ENCODE measurements at places on chromosomes 16 and 17. TPM values are rescaled to one million over a fixed set of nuclear protein-coding genes. Genes with fewer than 3 reads are reported as not detected.

Gene TP53TG3B
- not detected for total RNA-seq

Gene TNS4
- total RNA-seq = not detected

Gene GDPD3
- 5.3 TPM for total RNA-seq

Gene OR1F1
- total RNA-seq = not detected

Gene ACSM2A
- total RNA-seq = not detected

Gene RRN3
- total RNA-seq = 28.3 TPM

Gene SERPINF2
- 1.6 TPM for total RNA-seq

Gene PABPN1L
- total RNA-seq = not detected

Gene LGALS3BP
- total RNA-seq = 129 TPM

Gene GNG13
- not detected for total RNA-seq

Gene TNFRSF13B
- not detected for total RNA-seq

Gene MON1B
- 38.4 TPM for total RNA-seq

Gene SLC4A1
- total RNA-seq = not detected

Gene WSCD1
- total RNA-seq = 54.1 TPM

- no peak for DNase-seq
Measured at GRCh38 chr17:29215717-29216116, 30.9 kb upstream of the CRYBA1 start.

DNA sequence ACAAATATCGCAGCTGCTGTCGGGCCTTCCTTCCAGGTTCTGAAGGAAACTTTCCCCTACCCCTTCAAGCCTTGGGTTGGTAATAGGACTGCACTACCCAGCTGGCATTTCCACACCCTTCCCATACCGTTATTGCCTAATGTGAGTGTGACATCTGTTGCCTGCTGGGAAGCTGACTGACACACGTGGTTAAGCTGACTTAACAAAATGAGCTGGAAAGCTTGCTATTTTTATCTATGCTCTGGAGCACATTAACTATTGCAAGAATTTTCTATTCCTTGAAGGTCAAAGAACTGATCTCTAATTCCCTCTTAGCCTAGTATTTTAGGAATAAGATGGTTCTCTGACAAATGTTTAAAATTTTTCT, 79.5 kb downstream of the PMP22 start:
- DNase-seq = no peak

DNA sequence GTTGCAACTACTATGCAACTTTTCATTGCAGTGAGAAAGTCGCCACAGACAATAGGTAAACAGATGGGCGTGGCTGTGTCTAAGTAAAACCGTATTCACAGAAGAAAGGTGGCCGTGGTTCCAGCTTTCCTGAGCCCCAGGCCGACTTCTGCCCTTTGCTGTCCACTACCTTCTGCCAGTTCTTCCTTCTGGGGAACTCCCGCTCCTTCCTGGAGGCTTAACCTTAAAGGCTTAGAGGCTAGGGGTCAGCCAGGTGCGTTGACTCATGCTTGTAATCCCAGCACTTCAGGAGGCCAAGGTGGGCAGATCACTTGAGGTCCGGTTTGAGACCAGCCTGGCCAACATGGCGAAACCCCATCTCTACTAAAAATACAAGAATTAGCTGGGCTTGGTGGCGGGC, 2.1 kb upstream of the SEPTIN12 start:
- no peak for DNase-seq

DNA sequence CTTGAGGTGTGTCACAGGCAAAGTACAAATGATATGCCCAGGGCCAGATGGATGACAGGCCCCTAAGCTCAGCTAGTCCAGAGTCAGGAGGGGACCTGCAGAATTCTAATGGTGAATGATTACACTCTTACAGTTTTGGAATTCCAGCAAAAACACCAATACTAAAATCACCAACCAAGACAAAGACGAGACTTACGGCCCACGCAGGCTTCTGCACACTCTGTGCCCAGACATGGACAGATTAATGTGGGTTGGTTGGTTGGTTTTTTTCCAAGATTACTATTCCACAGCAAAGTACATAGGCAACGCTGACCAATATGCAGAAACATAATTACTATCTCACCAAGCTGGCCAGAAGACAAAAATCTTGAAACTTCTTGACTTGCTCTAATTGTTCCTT, 9.7 kb downstream of the ADCY9 start:
- DNase-seq = no peak

DNA sequence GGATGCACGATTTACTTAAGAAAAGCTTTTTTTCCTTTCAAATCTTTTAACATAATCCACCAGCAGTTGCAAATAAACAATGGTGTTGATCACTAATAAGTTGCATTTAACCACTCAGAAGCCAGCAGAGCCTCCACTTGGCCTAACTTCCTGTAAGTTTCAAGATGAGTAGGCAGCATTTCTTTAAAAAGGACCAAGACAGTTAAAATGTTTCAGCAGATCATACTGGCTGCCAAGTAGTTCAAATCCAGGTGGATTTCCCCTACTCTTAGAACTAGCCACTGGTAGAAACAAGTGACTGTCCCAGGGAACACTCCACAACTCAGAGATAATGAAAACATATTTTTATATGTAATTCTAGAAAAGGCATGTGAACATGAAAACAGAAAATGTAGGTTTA, 17.0 kb upstream of the RFFL start:
- no peak for DNase-seq

GRCh38 chr16:70746708-70747424, 54.1 kb downstream of the VAC14 start:
- no peak for DNase-seq

DNA sequence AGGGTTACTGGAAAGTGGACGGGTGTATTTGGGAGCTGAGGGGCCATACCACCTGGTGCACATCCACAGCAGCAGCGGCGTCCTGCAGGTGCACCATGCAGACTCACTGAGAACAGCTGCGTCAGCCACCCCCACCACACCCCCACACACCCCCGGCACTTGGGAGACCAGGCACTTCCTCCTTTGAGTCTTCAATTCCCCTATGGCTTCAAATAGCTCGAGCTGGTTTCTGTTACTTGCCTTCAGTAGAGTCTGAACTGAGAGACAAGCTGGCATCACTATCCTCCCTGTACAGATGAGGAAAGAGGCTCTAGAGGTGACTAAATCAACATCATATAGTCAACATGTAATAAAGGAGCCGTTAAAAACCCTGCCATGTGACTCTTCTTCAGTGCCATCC, 15.4 kb downstream of the CUEDC1 start:
- DNase-seq = no peak

- DNase-seq = no peak
Measured at GRCh38 chr16:86982347-86982596, 334.9 kb downstream of the C16orf95 start.

DNA sequence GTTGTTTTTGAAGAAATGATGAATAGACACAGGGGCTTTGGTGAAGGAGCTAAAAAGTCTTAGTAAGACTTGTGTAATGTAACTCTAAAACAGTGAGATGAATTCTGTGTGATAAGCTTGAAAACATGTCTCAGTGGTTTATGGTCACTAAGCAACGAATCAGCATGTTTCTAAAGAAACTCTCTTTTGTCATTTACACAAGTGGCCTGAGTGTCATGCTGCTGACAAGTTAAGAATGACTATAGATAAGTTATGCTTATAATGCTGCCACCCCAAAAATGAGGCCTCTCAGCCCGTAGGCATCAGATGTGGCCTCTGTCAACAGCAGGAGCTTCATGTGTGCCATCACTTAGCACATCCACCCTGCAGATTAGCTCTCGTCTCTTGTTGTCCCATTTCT, 8.7 kb downstream of the COX10 start:
- no peak for DNase-seq

DNA sequence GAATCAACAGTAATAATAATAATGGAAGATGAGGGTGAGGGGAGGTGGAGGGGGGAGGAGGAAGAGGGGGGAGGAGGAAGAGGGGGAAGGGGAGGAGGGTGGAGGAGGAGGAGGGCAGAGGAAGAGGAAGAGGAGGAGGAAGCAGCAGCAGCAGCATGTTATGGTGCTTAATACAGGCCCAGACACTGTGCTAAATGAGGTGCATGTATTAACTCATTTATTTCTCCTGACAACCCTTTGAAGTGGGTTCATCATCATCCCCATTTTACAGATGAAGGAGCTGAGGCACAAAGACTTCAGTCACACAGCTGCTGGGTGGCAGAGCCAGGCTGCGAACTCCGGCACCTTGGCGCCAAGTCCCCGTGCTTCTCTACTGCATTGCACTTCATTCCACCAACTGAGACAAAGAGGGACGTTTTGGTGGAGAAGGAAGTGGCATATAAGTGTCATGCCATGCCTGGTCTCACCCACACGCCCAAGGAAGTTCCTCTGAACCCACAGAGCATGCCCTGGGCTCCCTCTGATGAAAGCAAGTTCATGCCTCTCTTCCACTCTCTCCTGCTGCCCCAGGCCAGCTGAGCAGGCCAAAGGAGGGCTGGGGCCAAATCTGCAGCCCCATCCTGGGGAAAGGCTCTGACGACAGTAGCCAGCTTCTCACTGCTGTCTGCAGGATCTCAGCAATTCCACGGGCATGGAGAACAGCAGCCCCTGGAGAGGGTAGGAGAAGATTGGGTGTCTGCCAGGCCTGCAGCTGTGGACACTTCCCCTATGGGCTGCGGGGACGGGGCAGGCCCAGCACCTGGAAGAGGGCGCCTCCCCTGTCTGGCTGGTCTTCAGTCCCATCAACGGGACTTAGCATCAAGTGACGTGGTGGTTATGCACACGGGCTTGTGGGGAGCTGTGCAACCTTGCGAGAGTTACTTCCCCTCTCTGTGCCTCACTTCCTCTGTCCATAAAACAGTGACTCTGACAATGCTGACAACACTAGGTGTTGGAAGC, 21.8 kb downstream of the XYLT1 start:
- DNase-seq = no peak

GRCh38 chr17:68102318-68102758, 66.8 kb downstream of the KPNA2 start:
- no peak for DNase-seq

DNA sequence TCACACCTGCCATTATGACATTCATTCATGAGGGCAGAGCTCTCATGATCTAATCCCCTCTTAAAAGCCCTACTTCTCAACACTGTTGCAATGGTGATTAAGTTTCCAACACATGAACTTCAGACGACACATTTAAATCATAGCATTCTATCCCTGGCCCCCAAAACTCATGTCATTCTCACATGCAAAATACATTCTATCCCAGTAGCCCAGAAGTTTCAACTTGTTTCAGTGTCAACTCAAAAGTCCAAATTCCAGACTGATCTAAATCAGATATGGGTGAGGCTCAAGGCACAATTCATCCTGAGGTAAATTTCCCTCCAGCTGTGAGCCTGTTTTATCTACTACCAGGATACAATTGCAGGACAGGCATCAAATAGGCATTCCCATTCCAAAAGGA, 25.2 kb downstream of the LYRM1 start:
- DNase-seq = no peak

DNA sequence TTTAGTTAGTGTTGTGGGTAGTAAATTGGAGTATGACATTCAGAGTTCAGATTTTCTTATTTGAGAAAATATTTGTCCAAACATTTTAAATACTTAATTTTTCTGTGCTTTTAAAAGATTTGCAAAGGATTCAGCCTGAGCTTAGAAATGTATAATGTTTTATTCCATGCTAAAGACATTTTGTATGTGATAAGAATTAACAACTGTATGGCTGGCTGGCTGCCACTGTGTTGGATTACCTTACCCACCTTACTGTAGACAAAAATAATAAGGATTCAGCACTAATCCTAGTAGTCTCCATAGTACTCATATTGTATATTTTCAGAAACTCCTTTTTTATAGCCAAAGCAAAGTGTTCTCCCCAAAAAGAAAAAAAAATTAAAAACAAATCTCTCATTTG, 74.8 kb downstream of the TANC2 start:
- no peak for DNase-seq

DNA sequence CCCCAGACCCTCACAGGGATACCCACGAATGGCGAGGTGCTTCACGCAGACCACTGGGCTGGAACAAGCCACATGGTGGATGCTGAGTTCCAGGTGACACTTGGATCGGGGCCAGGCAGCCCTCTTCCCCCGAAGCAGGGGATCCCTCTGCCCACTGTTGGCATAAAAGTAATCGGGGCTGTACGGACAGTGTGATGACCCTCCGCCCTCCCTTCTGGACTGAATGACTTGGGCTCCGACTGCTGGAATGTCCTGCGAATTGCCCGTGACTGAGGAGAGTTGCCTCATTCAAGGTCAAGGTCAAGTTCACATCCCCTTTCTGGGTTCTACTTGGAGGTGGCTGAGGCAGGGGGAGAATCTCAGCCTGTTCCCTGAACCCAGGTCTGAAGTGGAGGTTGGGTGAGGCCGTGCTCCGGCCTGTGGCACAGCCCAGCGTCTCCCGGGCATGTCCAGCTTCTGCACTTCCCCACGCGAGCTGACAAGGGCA, 28.5 kb upstream of the CREBBP start:
- DNase-seq = no peak

GRCh38 chr16:59698346-59699020, 964.4 kb upstream of the GOT2 start:
- DNase-seq = no peak

- no peak for DNase-seq
Measured at GRCh38 chr17:55959756-55960155, 193.5 kb upstream of the ANKFN1 start.

- no peak for DNase-seq
Measured at GRCh38 chr16:48629016-48629415, 19.0 kb upstream of the N4BP1 start.

DNA sequence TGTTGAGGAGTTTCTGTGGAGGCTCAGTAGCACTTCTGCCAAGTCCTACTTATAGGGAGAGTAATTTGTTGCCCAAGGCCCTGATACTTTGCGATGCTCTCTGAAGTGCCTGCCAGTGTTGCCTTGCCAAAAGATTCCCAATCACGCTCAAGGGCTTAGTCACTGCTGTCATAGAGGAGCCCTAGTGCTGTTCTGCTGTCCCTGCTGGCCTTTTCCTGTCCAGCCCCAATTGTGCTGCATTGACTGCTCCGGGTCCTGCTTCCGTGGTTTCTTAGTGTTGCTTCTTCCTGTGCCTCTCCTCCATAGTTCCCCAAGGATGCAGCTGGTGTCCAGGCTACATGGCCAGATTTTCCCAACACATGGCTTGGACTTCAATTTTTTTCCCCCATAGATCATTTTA, 13.9 kb downstream of the NUP93 start:
- DNase-seq = peak; percentile 14

DNA sequence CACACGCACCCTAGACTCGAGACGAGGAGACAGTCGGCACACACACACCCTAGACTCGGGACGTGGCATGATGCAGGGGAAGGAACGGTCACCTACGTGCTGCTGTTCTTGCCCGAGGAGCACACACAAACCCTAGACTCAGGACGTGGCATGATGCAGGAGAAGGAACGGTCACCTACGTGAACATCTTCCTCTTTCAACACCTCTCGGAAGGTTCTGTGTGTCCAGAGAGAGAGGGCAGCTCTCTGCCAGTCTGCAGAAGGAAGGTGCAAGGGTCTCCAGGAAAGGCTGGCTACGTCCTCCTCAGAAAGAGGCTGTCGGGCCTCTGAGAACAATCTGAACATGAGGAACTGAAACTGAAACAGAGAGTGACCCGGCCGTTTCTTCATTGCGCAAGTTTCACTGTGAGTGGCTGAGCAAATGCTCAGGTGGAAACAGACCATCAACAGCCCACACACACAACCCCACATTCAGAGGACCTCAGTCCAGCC, 43.4 kb downstream of the ZNF276 start:
- DNase-seq = no peak

- DNase-seq = peak; percentile 36
Measured at GRCh38 chr17:56125830-56126819, 27.1 kb upstream of the ANKFN1 start.

GRCh38 chr17:5181509-5182305, 10.0 kb downstream of the ZNF594 start:
- no peak for DNase-seq
